ENCODE measurements at places on chromosomes 6 and 20.

GRCh38 chr6:168030908-168031307 is 33.4 kb downstream of the KIF25 start:
- no peak for DNase-seq

DNA sequence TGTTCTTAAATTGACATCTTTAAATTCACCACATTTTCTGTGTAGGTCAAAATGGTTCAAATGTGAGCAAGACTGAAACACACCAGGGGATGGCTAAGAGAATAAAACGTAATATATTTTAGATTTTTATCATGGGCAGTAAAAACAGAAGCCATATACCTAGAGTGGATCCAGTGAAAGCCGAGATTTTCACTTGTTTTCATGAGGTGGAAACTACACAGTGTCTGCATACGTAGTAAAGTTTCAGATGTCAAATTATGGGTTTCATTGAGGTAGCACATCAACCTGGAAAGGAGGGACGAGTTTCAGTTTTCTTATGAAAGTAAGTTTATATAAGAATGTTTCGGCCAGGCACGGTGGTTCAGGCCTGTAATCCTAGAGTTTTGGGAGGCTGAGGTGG is 25.9 kb downstream of the METTL24 start:
- no peak for DNase-seq

DNA sequence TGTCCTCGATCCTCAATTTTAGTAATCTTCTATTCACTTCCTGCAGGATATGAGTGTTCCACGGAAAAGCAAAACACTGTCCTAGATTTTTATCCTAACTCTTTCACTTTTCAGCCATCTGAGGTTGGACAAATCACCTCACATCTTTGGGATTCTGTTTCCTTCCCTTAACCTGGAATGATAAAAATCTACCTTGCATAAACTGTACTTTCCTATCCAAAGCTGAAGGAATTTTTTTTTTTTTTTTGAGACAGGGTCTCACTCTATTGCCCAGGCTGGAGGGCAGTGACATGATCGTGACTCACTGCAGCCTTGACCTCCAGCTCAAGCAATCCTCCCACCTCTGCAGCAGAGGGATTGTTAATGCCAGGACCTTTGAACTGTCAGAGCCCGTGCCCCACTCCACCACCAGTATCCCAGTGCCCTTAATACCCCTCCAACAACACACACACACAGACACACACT is 20.5 kb downstream of the CAPN11 start:
- DNase-seq: no peak

- DNase-seq: no peak
These were observed 84.9 kb upstream of the LRFN2 start for GRCh38 chr6:40672087-40672486.

DNA sequence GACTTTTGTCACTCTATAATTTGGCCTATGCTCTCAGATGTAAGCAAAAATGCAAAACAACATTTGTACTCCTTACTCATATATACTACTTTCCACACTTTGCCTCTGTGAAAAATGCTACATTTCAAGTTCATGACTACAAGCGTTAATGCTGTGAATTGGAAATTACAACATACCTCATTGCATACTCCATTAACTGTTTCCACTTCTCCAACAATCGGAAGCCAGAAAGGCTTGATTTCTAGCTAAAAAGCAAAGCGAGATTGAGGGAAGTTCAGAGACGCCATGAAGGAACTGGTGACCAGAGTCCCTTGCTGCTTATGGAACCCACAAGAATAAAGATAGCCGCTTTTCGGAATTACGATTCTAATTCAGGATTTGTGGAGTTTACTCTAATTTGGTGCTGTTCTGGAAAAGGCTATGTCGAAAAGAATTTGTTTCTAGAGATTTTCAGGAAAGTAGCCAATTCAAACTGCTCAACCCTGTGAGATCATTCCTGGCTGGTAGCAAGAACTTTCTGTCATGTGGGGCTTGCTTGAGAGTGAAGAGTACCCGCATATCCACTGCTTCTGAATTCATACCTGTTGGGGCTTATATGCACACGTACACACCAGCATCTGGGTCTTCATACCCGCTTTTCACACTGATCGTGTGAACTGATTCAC is 98.0 kb upstream of the CITED2 start:
- DNase-seq: no peak

DNA sequence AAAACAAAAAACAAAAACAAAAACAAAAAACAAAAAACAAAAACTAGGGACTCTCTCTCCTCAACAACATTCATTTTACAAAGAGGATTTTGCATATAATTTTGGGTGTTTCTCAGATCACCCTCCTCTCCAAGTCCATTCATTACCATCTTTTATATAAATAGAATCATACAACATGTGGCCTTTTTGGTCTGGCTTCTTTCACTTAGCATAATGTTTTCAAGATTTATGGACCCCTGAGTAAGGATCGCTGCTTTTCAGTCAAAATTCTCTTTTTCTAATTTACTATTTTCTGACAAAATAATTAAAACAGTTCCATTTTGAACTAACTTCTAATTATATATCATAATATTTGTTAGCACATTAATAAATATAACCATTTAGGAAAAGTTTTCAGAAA is 94.8 kb downstream of the UBE3D start:
- DNase-seq: no peak

GRCh38 chr6:151326116-151326825 is 65.1 kb downstream of the ZBTB2 start:
- no peak for DNase-seq

GRCh38 chr20:17709361-17710293 is 9.9 kb downstream of the BANF2 start:
- no peak for DNase-seq

- no peak for DNase-seq
These were observed 103.6 kb downstream of the ZMYND8 start for GRCh38 chr20:47252879-47253307.

GRCh38 chr6:114155763-114156162 is 184.8 kb upstream of the HDAC2 start:
- no peak for DNase-seq

- no peak for DNase-seq
These were observed 99.3 kb downstream of the RAMACL start for GRCh38 chr6:166487148-166487547.

- DNase-seq: no peak
These were observed 98.2 kb downstream of the PRND start for GRCh38 chr20:4819901-4820300.

GRCh38 chr6:151197556-151197955 is 42.2 kb upstream of the AKAP12 start:
- DNase-seq: no peak

GRCh38 chr20:13718171-13718570 is 66.5 kb downstream of the ESF1 start:
- DNase-seq: no peak

DNA sequence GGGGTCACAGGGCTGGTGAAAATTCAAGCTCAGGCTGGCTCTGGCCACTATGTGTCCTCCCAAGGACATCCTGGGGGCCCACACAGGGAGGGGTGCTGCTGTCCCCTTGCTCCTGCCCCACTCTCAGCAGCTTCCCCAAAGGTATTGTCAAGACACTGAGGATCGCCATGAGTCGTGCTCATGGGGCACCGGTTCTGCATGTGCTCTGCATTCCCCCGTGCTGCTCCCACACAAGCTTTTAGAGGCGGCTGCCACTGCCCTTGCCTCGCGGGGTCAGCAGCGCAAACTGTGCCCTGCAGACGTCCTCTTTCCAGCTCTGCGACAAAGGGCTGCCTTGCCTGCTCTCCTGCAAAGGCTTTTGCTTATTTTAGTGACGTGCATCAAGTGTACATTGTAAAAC is 179.8 kb downstream of the ERMARD start:
- no peak for DNase-seq

GRCh38 chr20:1761116-1761515 is 103.5 kb upstream of the SIRPG start:
- DNase-seq: no peak

GRCh38 chr6:28742668-28743270 is 181.0 kb downstream of the TRIM27 start:
- no peak for DNase-seq

DNA sequence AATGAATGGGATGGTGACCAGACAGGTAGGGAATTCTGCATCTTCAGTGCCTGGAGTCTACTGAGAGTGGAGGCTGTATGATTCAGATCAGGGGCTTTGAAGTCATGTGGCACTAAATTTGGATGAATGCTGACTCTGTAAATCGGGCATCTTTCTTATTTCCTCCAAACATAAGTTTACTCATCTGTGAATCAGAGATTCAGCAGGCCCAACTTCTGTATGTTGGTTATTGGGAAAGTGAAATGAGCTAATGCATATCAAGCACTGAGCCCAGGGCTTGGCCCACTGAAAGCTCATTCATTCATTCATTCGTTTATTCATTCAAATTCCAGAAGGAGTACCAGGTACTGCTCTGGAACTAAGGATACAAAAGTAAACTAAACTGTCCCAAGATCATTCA is 192.3 kb upstream of the RIN2 start:
- no peak for DNase-seq

DNA sequence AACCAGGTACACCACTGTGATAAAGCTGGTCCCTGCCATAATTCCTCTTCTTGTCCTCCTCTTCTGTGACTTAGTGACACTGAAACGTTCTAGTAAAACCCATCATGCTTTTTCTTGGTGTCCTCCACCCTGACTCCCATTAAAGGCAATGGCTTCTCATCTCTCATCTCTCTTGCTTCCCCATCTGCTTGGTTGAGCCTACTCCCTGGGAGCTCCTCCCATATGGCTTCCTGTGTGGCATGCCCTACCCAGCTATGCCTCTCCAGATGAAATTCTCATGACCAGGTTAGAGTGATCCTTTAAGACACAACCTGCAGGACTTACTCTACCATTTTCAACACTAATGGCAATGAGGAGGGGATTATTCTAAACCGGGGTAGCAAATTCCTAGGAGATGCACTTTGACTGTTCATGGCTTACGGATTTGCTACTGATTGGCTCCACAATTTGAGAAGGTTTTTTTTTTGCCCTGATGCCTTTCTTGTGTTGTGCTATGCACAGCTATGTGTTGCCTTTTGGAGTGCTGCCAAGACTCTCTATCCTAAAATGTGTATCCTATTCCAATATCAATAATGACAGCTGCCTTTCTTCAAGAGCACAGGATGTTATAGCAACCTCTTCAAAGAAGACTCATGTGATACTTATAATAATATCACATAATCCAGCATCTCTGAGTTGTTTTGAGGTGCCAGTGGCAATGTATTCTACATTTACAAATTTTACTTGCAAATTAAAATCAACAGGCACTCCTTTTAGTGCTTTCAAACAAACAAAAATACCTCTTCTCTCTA is 6.1 kb downstream of the SIRPG start:
- DNase-seq: no peak

- no peak for DNase-seq
These were observed 1.5 kb downstream of the CD2AP start for GRCh38 chr6:47479140-47479508.

- no peak for DNase-seq
These were observed 66.9 kb upstream of the KCNK16 start for GRCh38 chr6:39389484-39389767.

DNA sequence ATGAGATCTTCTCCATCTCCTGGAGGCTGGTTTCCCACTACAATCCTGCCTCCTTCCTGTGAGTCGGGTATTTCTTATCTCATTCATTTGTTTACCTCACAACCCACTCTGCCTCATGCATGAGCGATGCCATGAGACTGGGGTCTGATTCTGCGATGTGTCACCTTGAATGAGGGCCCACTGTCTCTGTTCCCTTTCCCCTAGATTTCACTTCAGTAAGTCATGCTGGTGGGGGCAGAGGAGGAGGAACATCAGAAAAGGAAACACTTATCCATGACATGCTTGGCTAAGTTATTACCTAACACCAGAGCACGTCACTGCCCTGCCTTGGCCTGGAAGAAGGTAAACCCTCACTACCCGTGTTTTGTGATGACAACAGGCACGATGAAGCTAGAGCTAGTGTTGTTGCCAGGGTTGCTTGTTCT is 337.4 kb upstream of the PRDM1 start:
- no peak for DNase-seq

DNA sequence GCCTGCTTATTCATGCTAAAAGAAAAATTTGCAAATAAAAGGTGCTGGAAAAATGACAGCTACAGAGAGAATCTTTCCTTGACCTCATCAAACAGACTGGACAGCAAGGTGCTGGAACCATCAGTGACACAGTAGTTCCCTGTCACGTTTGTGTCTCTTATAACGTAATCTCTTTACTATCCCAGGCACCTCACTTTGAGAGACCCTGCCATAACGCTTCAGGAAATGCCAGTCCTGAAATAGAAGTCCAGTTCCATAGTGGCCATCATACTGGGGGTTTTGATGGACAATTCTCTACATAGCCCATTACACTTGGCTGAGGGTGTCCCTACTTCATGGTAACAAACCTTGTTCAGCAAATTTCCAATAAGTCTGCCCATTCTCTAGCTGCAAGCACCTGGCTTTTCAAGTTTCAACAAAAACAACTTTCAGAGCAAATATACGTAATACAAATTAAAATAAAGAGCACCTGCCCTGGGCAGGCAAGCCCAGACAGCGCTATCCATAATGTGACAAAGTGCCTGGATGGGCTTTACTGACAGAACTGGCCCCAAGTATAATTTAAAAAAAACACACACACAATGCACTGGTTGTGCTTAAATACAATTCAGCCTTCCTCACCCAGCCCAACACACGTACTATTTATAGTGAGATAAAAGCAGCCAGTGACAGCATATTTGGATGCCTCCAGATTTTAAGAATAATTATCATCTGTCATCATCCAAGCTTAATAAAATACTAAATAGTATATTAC is 38.7 kb downstream of the CNKSR3 start:
- DNase-seq: no peak

DNA sequence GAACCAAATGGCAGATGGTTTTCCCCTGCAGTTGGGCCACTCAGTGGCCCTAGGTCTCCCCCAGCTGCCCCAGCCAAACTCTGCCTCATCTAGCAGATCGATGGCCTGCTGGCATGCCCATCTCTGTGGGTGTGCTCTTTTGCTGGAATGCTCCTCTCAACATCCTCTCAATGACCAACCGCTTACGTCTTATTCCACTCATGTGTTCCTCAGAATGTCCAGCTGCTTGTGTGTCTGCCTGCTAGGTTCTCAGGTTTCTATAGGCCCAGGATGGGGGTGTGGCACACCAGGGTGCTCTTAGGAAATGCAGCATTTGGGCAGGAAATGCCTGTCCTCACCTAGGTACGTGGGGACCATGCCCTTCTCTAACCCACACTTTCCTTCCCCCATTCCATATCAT is 509.9 kb upstream of the SYNCRIP start:
- DNase-seq: no peak

- no peak for DNase-seq
These were observed 25.5 kb upstream of the STX16 start for GRCh38 chr20:58625585-58625984.

GRCh38 chr6:26420688-26421171 is 18.7 kb downstream of the BTN3A1 start:
- peak; percentile 2 for DNase-seq

DNA sequence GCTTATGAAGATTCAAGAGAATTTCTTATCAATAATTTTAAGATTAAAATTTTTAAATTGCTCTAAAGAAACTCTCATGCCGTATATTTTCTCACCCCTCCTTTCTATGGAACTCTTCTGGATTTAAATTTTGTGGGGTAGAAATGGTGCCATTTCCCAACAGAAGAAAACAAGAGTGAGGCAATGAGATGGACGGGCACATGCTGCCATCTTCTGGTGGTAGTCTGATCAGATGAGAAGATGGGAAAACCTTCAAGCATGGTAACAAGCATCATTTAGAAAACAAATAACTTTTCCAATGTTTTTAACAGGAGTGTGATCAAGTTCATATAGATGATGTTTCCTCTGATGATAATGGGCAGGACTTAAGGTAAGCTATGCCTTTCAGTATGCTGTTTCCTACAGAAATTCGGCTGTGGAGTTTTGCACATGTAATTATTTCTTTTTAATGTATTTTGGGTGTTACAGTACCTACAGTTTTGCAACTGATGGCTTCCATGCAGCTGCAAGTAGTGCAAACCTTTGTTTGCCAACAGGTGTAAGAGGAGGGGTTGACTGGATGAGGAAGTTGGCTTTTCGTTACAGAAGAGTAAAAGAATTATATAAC is 271.4 kb downstream of the EYA4 start:
- no peak for DNase-seq
